Stimulated activated CD8-positive, alpha-beta memory T cell treated with anti-CD3 and anti-CD28 coated beads, Interleukin-15, amount 100 ng/mL, for 4 hours (primary cell): ENCODE measurements at places on chromosomes 5 and 9.

GRCh38 chr9:95085036-95085770, 232.3 kb downstream of the FANCC start:
- DNase-seq: no peak

DNA sequence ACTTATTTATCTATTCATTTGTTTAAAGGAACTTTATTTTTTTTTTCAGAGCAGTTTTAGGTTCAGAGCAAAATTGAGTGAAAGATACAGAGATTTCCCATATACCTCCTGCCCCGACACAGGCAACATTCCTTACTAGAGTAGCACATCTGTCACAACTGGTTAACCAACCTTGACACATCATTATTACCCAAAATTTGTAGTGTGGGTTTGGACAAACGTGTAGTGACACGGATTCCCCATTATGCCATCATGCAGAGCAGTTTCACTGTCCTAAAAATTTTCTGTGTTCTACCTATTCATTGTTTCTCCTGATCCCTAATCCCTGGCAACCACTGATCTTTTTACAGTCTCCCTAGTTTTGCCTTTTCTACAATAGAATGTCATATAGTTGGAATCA, 57.3 kb upstream of the LHFPL2 start:
- no peak for DNase-seq

GRCh38 chr5:16805486-16805885, 130.6 kb downstream of the MYO10 start:
- DNase-seq: no peak

DNA sequence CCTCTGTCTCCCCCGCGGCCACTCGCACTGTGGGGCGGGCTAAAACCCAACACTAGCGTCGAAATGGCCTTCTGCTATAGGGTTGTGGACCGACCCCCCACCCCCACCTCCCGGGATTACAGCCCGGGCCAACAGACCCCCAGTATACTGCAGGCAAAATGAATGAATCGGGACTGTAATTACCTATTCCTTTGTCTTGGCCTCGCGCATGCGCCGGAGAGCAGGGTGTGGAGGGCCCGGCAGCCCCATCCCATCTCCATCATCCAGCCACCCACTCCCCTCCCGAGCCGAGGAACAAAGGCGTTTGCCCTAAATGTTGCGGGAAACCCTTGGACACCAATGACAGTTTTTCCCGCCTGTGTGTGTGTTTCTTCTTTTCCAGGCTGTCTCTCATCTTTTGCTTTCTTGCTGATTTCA, 1.6 kb downstream of the BASP1 start:
- no peak for DNase-seq

DNA sequence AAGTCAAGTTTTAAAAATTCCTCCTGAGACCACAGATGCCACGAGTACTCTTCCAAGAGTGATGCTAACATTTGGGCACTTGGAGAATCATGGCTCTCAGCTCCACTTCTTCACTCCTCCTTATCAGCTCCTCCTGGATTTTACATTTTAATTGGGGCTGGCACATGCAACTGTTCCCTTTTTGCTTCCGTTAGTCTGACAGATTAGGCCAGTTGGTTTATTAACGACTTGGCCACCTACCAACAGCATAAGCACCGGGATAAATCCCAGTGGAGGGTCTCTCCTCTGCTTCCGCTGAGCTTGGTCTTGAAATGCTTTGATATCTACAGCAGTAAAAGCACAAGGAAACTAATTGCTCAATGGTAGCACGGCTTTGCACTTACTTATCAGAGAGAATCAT, 134.6 kb upstream of the RASEF start:
- DNase-seq: no peak

DNA sequence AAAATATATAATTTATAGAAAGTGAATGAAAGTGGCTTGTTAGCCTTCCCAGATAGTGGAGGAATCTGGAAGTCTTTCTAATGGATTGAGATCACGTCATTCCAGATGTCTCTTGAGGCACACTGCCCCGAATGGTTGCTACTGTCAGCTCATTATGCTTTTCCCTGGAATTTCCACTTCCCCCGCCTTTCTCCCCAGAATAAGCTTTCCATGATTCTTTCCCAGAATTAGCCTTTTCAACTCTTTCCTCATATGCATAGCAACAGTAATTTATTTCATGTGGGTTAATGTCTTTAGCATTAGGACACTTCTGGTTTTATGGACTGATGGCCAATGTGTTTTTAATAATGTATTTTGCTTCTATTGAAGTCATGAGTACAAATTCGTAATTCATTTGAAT, 81.5 kb downstream of the PALM2AKAP2 start:
- DNase-seq: no peak

DNA sequence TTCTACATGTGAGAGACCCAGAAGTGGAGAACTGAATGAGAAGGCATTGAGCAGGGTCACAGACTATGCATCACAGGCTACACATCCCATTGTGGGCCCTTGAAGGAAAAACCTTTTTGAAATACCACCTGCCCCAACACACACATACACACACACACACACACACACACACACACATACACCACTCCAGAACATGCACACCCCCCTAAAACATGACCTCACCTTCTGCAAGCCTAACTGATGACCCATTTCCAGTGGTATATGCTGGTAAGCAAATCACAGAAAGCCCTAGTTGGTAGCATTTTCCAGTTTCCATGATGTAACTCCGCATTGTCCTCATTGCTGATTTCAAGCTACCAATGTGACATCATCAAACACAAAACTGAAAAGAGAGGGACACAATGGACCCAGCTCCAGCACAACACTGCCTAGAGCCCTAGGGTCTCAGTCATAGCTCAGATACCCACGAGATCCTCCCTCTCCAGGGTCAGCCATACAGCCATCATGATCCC, 36.4 kb downstream of the THBS4 start:
- no peak for DNase-seq

DNA sequence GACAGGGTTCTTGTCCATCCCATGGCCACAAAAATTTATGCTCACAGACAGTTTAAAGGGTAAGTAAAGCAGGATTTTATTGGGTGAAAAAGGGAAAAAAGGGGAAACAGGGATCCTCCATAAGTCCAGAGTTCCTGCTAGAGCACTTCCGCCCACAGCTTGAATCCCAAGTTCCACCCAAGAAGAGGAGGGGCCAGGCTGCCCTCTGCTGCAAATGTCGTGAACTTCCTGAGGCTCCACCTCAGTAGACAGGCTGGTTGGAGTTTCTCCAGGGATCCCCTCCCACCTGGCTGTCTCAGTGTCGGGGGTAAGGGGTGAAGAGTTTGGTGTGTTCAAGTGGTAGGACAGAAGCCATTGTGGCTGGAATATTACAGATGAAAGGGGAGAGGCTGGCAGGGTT, 275.0 kb upstream of the SGCD start:
- DNase-seq: no peak

- no peak for DNase-seq
Observed at GRCh38 chr5:150653762-150654556, 7.1 kb upstream of the MYOZ3 start.

- no peak for DNase-seq
Observed at GRCh38 chr9:133490201-133490681, 11.3 kb upstream of the SLC2A6 start.

DNA sequence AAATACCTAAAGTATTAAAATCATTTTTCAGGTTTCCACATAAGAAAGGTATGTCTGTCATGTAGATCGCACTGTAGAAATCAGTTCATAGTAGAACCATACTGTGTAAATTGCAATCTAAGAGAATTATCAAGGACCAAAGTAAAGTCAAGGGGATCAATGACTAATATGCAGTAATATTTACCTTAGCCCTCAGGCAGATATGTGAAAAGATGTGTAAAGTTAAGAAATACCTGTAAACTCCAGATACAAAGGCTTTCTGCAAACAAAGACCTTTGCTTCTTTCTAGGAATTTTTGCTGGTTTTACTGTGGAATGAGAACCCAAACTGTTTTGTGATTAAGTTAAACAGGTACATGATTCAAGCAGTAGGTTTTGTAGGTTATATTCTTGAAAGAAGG, 11.6 kb downstream of the POLK start:
- no peak for DNase-seq

DNA sequence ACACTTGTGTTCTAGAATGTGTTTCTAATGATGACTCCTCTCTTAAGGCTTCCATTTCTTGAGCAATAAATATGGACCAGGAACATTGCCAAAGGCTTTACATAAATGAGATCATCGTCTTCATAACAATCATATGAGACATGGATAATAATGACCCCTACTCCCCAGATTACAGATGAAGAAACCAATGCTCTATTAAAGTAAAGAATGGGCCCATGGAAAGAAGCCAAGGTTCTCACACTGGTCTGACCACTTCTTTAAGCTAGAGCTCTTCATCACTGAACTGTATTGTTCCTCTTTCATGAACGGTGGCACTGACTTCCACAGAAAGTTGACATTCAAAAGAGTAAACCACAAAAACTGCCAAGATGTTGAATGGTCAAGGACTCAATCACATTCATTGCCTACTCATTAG, 65.3 kb downstream of the MARCHF3 start:
- no peak for DNase-seq

DNA sequence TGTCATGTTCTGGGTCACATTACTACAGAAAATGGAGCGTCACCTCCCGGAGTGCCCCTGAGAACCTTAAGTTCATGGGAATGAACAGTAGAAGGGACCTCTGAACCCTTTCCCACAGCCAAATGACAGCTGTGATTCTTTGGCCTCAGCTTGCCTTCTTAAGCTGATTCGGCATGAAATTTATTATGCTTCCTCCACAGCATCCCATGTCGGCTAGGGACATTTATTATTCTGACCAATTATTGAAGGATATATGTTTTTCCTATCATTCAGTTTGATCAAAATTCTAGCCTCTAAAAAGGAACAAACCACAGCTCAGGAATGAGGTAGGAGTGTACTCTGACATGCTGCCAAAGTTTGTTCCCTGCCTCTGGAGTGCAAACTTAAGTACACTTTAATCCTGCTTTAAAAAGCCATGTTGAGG, 440.6 kb downstream of the CETN3 start:
- no peak for DNase-seq

DNA sequence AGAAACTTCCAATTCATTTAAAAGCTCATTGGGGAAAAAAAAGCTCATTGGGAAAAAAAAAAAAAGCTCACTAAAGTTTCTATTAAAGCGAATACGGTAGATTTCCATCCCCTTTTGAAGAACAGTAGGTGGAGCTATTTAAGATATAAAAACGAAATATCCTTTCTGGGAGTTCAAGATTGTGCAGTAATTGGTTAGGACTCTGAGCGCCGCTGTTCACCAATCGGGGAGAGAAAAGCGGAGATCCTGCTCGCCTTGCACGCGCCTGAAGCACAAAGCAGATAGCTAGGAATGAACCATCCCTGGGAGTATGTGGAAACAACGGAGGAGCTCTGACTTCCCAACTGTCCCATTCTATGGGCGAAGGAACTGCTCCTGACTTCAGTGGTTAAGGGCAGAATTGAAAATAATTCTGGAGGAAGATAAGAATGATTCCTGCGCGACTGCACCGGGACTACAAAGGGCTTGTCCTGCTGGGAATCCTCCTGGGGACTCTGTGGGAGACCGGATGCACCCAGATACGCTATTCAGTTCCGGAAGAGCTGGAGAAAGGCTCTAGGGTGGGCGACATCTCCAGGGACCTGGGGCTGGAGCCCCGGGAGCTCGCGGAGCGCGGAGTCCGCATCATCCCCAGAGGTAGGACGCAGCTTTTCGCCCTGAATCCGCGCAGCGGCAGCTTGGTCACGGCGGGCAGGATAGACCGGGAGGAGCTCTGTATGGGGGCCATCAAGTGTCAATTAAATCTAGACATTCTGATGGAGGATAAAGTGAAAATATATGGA, at the start of gene PCDHGA12:
Gene PCDHGA12 (plus strand): TSS at position 176 of the 782 bp plus-strand sequence. CDS start 253 bp downstream, at position 429.
- DNase-seq: no peak

DNA sequence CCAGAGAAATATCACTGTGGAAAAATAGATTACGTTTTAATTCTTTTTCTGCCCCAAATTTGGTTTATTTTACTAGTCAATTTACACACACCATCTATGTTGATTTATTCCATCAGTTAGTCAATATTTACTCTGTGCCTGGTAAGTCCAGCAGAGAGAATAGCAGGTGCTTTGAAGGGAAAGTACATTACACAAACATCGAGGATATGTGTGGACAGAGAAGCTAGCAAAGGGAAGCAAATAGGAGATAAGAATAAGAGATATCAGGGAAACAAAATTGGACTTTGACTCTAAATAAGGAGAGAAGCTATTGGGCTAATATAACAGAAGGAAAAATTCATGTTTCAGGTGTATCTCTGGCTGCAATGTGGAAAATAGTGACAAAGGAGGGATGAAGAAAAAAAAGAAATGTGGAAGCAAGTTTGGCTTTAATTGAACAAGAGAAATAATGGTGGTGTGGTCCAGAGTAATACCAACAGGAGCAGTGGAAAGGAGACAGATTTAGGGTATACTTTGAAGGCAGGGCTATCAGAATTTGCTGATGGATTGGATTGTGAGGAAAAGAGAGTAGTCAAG, 587.7 kb upstream of the CDH6 start:
- DNase-seq: no peak

DNA sequence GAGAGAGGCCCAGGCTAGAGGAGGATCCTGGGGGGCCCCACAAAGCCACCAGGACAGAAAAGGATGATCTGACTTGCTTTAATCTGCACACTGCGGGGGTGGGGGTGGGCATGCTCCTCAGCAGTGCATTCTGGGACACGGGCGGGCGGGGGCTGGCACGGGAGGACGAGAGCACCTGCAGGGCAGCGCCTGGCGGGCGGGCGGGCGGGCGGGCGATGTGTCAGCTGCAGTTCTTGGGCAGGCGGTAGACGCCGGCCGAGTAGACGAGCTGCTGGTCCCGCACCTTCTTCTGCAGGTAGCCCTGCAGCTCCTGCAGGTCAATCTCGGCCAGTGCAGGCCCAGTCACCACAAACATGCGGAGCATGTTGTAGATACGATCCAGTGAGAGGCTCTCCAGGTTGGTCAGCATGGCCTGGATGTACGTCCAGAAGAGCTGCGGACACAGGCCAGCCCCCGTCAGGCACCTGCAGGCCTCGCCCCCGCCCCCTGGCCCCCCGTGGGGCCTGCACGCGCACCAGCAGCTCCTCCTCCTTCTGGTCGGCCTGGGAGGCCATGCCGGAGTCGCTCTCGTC, 3.0 kb upstream of the TMEM210 start:
- no peak for DNase-seq

DNA sequence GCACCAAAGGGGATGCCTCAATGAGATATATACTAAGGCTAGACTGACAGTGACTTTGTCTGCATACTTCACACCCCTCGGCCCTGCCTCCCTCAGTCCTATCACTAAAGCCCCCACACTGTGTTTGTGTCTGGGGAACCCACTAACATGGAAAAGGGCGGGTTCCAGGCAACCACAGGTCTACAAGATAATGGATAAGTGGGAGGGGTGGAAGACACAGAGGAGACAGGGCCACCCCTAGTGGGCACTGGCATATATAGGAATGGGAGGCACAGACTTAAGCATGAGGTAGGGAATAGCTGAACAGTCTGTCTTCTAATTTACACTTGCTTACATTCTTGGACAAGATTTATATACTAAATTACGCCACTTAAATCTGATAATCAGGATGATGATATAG, 74.0 kb downstream of the SLIT3 start:
- no peak for DNase-seq

- no peak for DNase-seq
Observed at GRCh38 chr9:105333076-105333475, 88.6 kb downstream of the SLC44A1 start.

GRCh38 chr5:163916376-163916775, 411.0 kb downstream of the MAT2B start:
- no peak for DNase-seq
